ENCODE measurements at places on chromosomes 6 and 20.

GRCh38 chr6:2543321-2543720 lies 207.4 kb downstream of the MYLK4 start:
- DNase-seq, result no peak

DNA sequence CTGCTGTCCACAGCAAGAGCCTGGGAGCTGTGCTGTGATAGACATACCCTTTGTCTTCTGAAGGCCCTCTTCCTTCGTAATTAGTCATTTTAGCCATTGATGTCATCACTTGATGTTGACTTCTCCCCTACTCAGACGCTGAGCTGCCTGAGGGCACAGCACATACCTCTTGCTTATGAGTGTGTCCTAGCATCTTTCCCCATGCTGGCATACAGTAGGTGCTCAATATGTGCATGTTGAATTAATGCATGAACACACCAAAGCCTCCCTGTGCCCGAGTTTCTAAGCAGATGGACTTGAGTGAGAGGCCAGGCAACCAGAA lies 35.8 kb upstream of the FAM83D start:
- DNase-seq, result no peak

DNA sequence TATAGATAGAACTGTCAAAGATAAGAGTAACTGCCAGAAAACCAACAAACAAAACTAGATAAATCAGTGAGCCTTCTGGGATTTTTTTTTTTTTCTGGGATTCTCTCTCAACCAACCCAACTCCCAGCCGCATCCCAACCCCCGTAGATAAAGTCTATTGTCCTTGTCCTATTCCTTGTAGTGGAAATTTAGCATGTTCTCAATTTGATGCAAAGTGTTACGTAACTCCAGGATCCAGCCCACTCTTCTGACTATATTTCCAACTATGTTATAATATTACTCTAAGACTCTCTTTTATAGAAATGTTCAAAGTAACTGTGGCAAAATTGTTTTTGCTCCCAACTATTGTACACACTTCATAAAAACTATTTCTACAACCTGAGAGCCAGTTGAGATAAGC lies 15.4 kb upstream of the CDYL start:
- no peak for DNase-seq

- DNase-seq, result no peak
These were observed 134.4 kb downstream of the OR2B2 start for GRCh38 chr6:27777614-27778355.

DNA sequence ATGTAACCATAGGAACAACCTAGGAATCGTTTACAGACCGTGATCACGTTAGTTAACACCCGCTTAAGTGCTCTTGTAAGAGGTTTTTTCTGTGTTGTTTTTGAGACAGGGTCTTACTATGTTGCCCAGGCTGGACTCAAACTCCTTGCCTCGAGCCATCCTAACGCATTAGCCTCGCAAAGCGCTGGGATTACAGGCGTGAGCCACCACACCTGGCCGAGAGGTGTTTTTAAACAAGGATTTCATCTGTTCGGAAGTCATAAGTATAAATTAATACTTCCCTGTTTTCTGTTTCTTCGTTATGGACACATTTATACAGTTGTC lies 727 bp downstream of the MRS2 start:
- no peak for DNase-seq

DNA sequence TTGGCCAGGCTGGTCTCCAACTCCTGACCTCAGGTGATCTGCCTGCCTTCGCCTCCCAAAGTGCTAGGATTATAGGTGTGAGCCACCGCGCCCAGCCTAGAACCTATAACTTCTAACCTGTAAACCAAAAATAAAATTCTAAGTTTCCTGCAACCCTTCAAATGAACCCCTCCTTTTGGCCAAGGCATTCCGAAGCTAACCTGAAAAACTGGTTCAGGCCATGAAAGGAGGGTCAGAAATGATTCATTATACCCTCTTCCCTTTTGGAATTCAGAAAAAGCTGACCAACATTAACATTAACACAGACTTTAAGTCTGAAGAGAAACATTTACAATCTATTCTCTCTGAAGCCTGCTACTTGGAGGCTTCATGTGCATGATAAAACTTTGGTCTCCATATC lies 165.1 kb downstream of the TINAG start:
- DNase-seq, result no peak

DNA sequence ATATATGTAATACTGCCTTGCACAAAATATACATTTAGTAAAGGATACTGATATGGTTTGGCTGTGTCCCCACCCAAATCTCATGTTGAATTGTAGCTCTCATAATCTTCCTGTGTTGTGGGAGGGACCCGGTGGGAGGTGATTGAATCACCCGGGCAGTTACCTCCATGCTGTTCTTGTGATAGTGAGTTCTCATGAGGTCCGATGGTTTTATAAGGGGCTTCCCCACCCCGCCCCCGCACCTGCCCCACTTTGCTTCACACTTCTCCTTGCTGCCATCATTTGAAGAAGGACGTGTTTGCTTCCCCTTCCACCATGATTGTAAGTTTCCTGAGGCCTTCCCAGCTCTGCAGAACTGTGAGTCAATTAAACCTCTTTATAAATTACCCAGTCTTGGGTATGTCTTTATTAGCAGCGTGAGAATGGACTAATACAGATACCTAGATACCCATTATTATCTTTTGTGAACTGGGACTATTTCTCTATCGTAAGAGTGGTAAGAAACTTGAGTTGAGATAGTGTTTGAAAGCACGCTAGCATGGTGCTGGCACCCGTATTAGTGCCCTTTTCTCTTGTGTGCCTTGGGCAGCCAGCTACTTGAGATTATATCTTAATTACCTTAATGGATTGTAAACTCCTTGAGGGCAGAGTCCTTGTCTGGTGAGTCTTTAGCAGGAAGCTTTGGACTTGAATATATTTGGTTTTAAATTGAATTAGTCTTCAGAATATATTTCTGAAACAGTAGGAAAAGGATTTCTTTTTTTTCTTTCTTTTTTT lies 25.6 kb downstream of the TOP1 start:
- no peak for DNase-seq

DNA sequence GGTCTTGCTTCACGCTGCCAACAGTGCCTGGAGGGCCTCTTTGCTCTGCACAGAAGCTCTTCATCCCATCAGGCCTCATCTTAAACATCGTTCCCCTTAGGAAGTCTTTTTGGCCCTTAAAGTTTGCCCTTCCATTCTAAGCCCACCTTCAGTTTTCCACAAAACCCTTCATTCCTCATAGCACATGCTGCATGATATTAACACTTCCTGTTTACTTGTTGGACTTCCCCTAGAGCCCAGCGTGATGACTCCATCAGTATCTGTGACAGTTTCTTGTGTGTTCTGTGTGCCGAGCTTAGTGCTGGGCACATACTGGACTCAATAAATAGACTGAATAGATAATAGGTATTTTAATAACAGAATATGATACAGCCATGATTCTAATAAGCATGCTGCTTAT lies 2.2 kb downstream of the NT5DC1 start:
- no peak for DNase-seq

GRCh38 chr6:13260831-13261230 lies 67.5 kb downstream of the TBC1D7 start:
- DNase-seq, result no peak

GRCh38 chr20:24332956-24333355 lies 136.5 kb upstream of the SYNDIG1 start:
- no peak for DNase-seq

DNA sequence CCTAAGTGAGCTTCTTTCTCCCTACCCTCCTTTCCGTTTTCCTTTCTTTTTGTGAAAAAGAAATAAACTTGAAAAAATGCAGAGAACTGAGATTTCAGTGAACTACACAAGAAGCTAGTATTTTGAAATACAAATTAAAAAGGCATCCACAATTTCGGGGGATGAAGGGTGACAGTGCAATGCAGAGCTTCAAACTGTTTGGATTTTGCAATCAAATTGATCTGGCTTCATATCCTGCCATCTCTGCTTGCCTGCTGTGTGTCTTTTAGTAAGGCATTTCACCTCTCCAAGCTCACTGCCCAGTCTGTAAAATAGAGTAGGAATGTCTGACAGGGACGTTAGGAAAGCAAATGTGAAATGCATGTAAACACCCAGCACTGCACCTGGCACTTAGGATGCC lies 258.0 kb downstream of the HACE1 start:
- DNase-seq, result no peak

DNA sequence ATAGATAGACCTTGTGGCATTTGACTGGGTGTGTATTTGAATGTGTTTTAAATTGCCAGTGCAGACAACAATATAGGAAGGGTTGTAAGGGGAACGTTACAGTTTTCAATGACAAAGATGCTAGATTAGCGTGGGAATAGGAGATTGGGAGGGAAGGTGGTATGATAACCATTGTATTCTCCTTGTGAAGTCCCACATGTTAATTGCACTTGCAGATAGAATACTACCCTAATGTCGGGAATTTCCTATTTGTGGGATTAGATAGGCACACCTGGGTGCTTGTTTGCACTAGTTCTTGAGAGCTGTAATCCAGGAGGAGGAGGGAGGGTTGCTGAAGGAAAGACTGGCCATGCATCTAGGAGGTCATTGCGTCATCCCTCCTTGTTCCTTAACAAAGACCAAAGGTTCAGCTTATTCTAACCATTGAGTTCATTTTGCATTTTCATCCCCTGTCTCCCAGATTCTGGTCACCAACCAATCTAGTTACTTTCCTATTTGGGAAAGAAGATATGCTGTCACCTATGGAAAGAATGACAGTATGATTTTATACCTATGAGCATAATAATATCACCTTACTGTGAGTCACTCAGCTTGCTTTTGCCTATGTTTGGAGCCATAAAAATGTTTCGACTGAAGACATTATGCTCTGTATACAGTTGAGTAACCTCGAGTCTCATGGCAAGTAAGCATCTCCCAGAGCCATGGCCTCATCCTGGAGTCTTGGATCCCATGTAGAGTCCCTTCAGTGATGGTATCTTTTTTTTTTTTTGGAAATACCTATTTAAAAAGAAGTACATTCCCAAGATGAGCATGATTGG lies 201.5 kb downstream of the DTNBP1 start:
- DNase-seq, result no peak

DNA sequence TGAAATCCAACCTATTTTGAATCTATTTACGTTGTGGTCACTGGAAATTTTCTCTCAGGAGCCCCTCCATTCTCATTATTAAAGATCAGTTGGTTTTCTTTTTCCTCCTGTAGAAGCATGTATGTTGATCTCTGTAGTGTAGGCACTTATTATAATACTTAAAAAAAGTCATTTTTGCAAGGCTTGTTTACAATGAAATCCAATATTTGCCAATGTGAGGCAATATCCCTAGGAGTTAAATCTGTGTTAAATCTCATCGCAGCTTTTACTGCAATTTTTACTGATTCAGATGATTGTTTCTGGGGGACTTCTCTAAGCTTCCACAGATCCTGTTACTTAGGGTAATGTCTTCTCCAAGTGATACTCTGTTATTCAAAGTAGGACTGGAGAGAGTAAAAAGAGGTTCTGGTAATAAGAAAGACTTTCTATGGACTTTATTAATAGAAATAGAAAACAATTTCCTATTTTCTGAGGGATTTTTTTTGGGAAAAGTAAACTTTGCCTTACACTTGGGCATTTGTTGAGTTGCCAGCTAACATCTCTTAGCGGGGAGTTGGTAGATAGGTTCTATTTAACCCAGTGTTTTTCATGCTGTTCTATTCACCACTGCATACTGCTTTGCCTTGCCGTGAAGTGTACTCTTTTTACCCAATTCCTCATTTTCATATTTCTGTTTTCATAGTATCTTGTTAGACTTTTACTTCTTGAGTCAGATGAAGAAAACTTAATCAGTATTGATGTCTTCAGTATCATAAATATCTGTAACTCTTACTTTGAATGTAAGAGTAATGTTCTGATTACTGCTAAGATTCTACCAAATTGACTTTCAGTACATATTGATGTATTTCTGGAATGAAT lies 48.6 kb downstream of the CDKAL1 start:
- no peak for DNase-seq

DNA sequence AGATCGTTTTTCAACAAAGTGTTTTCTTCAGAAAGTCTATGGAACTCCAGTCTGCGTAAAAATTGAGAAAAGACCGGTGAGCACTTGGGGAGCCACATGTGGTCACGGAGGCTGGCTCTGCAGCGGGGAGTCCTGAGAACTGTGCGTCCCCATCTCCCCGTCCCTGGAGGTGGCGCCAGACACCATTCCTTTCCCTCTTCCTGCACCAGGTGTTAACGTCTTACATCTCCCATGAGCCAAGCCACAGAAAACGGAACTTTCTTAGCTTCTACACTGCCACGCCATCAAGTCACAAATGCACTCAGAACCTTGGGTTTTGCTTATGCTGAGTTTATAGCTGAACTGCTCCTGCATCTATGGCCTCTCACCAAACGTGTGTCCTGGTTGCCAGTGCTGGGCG lies 62.6 kb downstream of the GINS1 start:
- DNase-seq, result no peak

DNA sequence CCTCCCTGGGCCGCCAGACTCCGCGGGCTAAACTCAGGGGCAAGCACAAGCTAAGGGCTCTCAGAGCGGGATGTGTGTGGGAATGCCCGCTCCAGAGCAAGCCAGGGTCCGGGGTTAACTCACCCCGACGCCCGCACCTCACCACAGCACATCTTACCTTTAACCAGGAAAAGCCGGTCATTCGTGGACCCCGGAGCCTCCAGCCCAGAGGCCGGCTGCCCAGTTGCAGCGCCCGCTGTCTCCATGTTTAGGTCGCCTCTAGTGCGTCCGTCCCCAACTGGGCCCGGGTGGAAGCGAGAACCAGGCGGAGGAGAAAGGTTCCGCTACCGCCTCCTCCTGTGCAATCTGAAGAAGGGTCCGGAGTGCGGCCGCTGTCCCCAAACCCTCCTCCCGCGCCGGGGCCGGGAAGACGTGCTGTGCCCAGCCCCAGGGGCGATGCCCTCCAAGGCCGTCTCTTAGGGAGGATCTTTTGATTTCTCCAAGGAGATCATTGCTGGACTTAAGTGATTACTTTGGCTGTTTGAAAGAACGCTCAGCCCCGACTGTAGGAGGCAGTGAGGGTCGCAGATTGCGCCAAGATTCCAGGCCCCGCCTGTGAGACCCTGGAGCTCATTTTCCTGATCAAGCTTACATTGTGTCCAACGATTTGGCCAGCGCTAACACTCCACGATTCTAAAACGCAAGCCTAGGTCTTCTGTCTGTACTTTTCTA lies at the start of gene TMEM242:
TSS of gene TMEM242 (minus strand) at position 265 of the 711 bp plus-strand sequence. CDS start at position 245, 20 bp downstream.
- DNase-seq, result no peak

DNA sequence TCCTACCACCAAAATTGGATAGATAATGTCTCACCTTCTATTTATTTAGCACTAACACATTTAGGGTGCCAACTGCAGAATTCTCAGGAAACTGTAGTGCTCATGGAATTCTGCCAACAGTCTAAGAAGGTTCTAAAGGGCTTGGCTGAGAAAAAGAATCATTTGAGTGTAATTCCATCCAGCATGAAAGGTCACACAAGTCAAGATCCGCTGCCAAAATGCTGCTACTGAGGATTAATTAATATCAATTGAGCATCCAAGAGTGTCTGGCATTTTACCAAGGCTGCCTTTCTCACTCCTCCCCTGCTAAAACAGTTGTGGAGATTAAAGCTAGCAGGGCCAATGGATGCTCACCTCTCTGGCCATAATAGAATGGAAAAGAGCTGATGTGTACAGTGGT lies 112.7 kb downstream of the FHL5 start:
- DNase-seq, result no peak

DNA sequence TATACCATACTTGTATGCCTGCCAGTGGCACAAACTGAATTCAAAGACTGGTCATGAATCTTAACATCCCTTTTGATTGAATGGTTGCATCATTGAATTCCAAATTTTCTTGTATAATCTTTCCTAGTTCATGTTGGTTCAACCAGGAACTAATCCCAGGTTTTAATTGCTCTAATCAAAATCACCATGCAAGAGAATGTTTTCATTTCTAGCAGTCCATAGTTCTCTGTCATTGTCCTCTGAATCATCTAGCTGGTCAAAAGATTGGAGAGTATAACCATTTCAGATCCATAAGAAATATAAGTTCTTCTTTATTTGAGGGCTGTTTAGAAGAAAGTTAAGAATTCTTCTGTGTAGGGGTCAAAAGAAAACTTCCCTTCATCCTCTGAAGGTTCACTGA lies 57.2 kb downstream of the ZNF292 start:
- no peak for DNase-seq

Data from NCI-H1436 treated with DMSO at 0.1 percent for 48 hours (cell line).